Activated CD4-positive, alpha-beta T cell treated with anti-CD3 and anti-CD28 coated beads, Interleukin-2, Interleukin-4, amounts not matched to agents 100 ng/mL and 50 ng/mL, durations not matched to agents 16 hours and 8 hours (primary cell): ENCODE measurements at places on chromosomes 3 and 15.

- DNase-seq = no peak
These were observed 328.0 kb upstream of the MDFIC2 start for GRCh38 chr3:70640481-70640880.

- peak; percentile 74 for DNase-seq
These were observed 71.9 kb upstream of the MBNL1 start for GRCh38 chr3:152196782-152197181.

- no peak for DNase-seq
These were observed 77.8 kb downstream of the SLC25A26 start for GRCh38 chr3:66298591-66298990.

GRCh38 chr3:134314588-134315285, 59.5 kb downstream of the AMOTL2 start:
- DNase-seq = no peak
